NCI-H82 (cell line): ENCODE measurements at places on chromosomes 2 and 18.

DNA sequence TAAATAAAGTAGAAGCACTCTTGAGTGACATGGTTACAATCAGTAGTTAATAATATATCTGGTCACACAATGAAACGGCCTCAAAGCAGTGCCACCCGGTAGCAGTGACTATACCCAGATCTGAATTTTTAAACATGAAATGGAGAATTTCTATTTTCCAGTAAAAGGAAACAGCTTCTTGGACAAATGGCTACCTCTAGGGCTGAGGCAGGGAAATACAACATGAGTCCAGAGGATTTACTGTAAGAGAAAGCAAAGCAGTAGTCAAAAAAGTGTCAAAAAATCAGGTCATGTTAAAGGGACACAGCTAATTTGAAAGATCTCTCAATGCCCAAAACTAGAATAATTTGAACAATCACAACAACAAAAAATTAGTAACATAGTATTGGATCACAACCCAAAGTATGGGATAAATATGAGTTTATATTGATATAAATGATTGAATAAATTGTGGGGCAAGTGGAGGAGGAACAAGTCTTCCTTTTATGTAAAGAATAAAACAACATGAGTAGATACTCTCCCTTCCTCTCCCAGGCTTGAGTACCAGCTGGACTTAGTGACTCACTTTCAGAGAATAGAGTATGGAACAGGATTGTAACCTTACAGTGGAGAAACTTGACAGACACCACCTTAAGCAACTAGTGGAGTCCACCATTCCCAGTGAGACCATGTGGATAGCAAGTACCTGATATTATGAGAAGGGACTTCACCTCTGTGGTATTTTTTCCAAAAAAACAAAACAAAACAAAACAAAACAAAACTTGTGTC lies 180.8 kb downstream of the MBD2 start:
- DNase-seq: no peak

- DNase-seq: no peak
Measured at GRCh38 chr2:113285816-113286215, 7.1 kb upstream of the PAX8 start.

DNA sequence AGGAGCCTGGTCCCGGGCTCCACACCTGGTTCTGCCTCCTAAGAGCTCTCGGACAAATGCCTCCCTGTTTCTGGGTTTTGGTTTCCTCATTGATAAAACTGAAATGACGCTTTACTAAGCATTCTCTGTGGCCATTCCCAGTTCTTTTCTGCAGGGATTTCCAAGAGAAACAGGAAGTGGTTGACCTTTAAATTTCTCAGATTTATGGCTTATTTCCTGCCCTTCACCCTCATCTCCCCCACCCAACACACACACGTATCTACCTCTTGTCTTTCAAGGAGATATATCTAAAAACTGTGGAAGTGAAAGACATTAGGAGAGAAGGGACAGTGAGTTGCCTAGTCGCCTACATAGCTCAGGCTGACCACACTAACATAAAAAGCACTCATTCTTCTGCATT lies 53.0 kb downstream of the PIEZO2 start:
- DNase-seq: no peak

DNA sequence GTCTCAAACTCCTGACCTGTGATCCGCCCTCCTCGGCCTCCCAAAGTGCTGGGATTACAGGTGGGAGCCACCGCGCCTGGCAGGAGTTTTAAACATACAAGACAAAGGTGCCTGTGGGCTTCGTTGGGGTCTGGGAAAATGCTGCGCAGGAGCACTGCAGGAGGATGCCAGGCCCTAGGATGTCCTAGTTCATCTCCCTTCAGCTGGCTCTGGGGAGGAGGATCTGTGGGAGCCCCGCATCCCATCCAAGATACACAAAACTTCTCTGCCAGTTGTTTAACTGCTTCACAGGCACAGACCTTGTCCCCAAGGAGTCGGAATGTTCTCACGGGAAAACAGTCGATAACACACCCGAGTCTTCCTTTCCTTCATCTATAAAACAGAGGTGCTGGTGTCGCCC lies 89.1 kb downstream of the POLR1A start:
- DNase-seq: no peak

DNA sequence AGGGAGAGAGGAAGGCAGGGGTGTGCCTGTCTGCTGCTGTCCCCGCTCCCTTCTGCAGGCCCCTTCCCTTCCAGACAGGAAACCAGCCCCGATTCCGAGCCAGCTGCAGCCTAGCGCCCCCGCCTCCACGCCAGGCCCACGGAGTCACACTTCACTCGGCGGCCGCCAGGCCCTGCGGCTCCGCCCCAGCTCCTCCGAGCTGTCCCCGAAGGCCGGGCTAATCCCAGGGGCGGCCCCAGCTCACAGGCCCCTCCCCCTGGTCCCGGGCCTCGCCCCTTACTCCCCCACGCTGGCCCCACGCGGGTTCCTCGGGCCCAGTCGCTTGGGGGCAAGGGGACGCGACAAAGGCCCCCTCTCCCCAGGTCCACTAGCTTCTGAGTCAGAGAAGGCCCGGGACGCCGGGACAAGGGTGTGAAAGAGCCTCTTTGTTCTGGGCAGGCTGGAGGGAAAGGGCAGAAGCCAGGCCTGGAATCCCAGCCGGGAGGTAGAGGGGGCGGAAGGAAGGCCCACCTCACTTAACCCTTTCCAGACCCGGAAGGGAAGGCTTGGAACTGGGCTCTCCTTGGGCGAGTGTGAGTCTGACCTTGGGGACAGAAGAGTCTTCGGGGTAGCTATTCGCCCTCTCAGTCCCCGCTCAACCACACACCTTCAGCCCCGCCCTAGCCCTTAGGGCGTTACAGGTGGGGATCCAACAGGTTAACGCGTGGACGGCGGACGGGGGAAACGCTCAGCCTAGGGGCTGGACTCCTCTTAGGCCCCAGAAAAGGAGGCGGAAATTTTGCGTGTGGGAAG lies 1.2 kb downstream of the RTKN start:
- DNase-seq: peak; percentile 94

GRCh38 chr18:389658-390357 lies 110.7 kb downstream of the COLEC12 start:
- peak; percentile 36 for DNase-seq

DNA sequence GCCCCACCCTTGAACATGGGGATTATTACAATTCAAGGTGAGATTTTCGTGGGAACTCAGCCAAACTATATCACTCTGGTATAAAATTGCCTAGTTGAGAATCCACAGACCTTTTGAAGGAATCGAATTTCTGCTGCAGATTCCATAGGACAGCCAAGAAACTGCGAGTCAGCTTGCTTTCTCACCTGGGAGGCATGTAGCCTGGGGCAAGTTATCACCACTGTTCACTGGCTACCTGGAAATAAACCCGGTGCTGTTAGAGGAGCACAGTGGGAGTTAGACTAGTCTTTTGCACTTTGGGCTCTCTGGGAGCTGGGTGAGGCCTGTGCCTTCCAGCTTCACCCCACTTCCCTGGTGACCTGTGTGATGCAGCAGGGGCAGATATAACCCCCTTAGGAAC lies 1043.5 kb downstream of the TDRD15 start:
- DNase-seq: no peak

DNA sequence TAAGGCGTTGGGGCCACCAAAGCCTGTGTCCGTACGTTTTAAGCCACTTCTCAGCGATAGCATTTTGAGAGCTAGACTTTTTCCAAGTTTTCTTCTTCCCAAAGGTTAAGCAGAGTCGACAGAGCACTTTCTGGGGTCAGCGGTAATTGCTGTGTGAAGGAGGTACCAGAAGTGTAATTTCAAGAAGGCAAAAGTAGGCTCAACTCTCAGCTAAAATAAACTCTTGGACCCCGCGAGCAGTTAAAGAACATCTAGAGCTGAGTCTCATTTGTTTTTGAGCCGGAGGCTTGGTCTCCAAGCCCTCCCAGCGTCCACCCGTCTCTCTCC lies 1.9 kb upstream of the PAX3 start:
- DNase-seq: no peak

DNA sequence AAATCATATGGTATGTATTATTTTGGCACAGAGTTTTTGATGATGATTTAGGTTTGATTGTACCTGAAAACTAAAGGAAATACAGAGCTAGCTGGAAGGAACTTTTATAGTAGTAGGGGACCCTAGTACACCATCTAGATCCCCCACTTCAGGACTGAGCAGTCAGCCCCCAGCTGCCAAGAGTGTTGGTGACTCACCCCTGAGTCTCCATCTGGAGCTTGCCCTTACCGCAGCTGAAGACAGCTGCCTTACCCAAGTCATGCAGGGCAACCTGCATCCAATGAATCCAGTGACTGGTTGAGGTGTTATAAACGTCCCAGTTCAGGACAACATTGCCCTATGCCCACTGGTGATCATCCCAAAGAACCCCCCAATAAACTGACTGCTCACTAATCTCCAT lies 15.3 kb downstream of the PMS1 start:
- no peak for DNase-seq
